ENCODE measurements at places on chromosomes 6 and 20. TPM values are rescaled to one million over a fixed set of nuclear protein-coding genes. Genes with fewer than 3 reads are reported as not detected.

GRCh38 chr6:144423167-144423566 lies 138.0 kb downstream of the UTRN start:
- no peak for DNase-seq

DNA sequence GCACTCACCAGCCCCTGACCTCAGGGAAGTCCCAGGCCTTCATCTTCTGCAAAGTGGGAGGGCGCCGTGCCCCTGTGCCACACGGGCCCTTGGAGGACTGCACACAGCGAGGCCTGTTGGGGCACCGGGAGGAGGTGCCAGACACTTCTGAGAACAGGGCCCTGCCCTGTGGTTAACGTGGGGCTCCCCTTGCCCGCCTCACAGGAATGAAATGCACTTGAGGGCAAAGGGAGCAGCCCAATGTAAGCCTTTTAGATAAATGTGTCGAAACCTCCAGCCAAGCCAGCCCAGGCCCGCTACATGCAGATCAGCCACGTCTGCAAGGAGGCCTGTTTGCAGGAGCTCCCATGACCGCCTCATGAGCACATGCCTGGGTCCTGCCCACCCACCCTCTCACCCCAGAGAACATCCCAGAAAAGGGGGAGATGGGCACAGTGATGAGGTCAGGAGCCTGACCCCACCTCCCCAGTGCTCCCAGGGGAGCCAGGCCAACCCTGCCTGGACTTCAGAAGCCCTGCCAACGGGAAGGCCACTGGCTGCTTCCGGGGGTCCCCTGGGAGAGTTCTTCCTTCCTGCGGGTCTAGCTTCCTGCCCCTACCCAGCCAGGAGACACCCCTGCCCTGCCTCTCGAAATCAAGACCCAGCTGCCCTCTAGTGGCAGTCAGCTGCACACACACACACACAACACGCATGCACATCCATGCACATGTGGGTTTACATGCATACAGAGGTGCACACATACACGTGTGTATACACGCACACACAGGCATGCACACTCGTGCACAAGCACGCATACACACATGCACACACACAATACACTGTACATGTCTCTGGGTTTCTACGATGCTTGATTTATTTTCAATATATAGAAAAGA lies 178.7 kb downstream of the TAF4 start:
- DNase-seq, result peak; percentile 21

DNA sequence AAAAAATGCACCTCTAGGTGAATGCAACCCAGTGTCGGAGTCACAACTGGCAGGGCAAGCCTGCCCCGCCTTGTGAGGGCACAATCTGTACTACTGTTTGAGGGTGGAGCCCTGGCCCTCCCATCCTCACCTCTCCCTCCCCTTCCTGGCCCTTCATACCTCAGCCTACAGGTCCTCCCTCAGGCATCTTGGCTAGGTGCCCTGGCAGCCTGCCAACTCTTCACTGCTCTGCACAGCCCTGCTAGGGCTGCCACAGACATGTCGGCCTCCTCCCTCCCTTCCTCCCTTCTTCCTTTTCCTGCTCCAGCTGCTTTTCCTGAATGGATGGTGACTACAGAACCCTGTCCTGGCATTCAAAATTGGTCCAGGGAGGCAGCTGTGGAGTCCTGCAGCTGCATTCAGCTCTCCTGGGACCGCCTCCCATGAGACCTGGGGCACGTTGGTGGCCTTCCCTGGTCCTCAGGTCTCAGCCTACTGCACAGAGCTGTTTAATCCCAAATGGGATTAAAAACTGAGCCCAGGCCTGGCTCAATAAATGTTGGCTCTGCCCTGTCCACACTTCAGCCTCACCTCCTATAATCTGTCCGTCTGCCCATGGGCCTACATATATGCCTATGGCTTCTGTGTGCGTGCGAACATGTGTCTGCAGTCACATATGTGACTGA lies 52.7 kb downstream of the CDH22 start:
- peak; percentile 96 for DNase-seq

- no peak for DNase-seq
These were observed 859 bp upstream of the BIRC7 start for GRCh38 chr20:63234693-63235398.

- peak; percentile 80 for DNase-seq
These were observed 207.4 kb upstream of the ZNF217 start for GRCh38 chr20:53800883-53801604.

B4GALT5 gene
- 56.2 TPM for total RNA-seq

MYB gene
- total RNA-seq, result 67.2 TPM

- no peak for DNase-seq
These were observed 37.8 kb downstream of the FAM184A start for GRCh38 chr6:119040636-119041035.

DNA sequence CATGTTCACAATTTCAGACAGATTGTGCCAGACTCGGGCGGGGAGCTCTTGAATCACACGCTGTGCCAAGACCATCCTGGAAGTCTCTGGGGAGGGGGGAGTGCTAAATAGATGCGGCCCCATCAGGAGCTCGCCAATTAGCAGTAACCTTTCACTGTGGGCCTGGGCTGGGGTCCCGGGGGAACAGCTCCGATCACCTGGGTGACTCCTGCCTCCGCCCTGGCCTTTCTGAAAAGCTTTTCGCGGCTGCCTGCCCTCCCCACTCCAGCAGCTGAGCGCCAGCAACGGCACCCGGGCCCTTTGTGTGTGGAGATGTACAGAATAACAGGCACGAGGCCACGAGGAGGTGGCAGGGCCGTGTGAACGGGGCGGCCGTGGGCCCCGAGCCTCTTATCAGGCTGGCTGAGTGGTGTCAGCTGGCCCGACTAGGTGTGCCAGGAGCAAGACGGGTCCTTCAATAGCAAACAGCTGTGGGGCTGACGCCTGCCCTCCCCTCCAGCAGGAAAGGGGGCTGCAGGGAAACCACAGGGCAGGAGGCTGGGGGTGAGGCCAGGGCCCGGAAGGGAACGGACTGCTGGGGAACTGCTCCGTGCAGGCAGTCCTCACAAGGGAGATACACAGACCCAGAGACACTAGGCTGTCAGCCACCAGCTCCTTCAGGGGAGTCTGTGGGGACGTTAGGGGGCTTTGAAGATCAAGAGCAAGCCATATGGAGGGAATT lies 56.8 kb downstream of the NOL4L start:
- no peak for DNase-seq

DNA sequence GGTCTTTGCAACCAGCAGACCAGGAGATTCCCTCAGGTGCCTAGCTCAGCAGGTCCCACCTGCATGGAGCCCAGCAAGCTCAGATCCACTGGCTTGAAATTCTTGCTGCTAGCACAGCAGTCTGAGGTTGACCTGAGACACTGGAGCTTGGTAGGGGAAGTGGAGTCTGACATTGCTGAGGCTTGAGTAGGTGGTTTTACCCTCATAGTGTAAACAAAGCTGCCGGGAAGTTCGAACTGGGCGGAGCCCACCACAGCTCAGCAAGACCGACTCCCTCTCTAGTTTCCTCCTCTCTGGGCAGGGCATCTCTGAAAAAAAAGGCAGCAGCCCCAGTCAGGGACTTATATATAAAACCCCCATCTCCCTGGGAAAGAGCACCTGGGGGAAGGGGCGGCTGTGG lies 34.3 kb downstream of the PRSS35 start:
- DNase-seq, result no peak

DNA sequence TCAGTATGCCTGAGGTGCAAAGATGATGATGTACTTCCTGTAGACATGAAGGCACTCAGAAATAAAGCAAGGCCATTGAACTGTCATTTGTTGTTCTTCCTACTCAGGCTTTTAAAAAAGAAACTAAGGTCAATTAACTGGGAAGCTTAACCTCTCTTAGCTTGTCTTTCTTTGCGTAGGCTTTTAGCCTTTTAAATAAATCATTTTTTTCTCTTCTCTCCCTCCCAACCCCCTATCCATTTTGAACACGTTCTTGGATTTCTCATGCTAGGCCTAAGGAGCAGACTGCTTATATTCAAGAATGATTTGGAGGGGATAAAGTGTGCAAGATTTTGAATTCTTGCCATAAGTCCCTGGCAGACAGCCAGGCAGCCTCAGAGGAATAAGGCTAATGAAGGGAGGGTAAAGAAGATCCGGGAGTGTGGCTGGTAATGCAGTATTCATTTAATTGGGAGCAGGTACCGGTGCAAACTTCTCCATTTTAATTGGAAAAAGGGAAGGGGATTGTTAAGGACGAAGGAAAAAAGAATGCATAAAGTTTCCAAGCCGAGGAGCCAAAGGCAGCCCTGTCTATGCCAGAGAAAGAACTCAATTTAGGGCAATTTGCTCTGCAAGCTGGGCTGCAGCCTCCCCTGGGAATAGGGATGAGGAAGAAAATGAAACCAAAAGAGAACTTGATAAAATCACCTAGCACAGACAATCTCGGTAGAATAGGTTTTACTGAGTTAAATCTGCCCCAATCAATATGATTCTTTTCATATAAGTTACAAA lies 343.8 kb upstream of the MMS22L start:
- DNase-seq, result no peak

All from colonic mucosa (tissue), 4 donors.